ENCODE measurements at places on chromosomes 3 and 15.

GRCh38 chr3:133547432-133548041 lies 25.9 kb upstream of the CDV3 start:
- DNase-seq, result no peak

DNA sequence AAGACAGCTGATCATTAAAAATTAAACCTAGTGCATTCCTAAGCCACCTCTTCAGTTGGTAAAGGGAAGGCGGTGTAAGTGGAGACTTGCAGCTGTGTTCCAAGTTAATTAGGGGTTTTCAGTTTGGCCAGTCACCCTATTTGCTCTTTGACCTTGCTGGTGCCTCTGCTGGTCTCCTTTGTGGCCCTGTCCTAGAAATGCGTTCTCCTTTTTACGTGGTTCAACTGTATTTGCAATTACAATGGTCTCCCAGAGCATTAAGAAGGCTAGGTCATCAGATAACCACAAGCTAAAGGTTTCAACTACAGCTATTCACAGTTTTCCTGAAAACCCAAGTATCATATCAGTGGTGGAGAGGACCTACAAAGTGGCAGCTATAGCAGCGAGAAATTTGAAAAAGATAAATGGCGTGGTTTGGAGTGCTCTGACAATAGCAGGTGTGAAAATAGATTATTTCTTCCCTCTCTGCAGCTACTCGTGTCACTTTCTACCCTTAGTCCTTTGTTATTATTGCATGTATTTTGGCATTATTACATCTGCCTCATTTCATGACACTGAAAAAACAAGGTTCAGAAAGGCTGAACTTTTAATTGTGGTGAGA lies 203.5 kb upstream of the TBC1D5 start:
- no peak for DNase-seq

- no peak for DNase-seq
These were observed 230.8 kb downstream of the EBLN2 start for GRCh38 chr3:73292220-73292619.

DNA sequence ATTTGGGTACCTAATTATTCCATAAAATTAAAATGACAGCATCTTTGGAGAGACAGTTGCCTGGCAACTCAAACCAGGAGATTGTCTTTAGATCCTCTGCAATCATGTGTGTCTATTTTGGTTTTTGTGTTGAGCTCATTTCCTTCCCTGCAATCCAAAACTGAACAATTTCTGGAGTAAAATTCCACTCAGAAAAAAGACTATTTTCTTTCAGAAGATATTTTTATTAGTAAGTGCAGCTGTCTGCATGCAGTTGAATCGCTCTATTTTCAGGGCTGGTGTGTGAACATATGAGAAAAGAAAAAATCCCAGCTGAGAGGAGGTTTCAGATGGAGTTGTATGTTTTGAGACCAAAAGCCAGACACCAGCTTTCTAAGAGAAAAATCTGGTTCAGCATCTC lies 41.9 kb upstream of the DYNC1LI1 start:
- DNase-seq, result no peak

GRCh38 chr3:66037986-66038369 lies 740 bp downstream of the MAGI1 start:
- no peak for DNase-seq

- no peak for DNase-seq
These were observed 12.8 kb upstream of the MTMR10 start for GRCh38 chr15:31004220-31004733.

DNA sequence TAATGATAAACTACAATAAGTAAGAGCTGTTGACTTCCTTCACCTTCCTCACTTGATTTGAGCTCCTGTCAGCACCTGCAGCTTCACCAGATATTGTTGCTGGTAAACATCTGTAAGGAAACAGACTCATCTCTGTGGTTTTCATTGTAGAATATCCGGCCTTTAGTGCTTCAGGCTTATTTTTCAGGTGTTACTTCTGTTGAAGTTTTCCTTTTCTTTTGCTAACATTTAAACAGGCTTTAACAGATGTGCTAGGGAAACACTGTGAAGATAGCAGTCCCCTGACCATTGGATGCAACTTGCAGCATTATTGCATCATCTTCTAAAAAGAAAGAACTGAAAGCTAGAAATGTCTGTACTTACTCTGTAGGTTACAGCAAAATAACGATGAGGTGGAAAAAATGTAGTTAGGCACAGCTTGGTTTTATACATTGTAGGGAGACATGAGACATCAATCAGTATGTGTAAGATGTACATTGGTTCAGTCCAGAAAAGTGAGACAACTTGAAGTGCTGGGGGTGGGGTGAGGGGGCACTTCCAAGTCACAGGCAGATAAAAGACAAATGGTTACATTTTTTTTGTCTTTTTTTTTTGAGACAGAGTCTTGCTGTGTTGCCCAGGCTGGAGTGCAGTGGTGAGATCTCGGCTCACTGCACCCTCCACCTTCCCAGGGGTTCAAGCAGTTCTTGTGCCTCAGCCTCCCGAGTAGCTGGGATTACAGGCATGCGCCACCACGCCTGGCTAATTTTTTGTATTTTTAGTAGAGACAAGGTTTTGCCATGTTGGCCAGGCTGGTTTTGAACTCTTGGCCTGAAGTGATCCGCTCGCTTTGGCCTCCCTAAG lies 10.2 kb downstream of the EDEM1 start:
- no peak for DNase-seq

DNA sequence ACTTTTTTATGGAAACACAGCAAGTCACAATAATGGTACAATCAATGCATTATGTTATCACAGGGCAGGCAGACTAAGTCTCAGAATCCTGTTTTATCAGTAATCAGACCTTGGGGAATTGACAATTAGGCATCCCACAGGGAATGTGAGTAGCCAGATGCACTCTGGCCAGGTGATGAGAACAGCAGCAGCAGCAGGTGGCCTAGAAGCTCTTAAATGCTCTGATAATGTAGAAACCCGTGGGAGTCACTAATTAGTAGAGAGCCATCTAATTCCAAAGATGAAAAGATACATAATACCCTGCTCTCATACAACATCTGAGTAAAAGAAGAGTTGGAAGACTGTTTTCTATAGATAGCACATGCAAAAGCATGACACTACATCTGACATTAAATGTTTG lies 12.6 kb downstream of the CEP152 start:
- DNase-seq, result peak; percentile 87

DNA sequence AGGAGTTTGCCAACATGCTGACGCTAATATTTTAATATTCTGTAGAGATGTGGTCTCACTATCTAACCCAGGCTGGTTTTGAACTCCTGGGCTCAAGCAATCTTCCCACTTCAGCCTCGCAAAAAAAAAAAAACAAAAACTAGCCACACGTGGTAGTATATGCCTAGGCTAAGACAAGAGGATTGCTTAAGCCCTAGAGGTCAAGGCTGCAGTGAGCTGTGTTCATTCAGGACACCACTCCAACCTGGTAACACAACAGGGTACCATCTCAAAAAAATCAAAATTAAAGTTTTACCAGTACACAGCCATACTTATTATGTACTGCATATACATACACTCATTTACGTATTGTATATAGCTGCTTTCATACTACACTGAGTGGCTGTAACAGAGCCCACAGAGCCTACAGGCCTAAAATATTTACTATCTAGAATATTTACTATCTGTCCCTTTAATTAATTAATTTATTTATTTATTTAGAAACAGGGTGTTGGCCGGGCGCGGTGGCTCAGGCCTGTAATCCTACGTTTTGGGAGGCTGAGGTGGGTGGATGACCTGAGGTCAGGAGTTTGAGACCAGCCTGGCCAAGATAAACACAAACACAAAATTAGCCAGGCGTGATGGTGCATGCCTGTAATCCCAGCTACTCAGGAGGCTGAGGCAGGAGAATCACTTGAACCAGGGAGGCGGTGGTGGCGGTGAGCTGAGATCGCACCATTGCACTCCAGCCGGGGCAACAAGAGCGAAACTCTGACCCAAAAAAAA lies 23.2 kb downstream of the SMARCC1 start:
- no peak for DNase-seq

DNA sequence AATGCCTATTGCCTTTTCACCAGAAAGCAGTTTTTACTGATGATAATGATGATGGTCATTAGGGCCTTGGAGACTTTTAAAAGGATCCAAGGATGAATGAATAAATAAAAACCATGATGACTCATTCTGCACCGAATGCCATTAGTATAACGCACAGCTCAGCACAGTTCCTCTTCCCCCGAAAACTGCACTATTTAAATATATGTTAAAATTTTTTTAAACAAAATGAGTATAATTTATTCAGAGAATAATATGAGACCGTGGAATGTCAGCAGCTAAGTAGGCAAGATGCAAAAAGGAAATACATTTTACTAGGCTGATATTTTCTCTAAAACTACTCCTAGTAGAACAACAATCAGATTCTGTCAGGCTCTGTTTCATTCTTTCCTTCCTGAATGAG lies 83.4 kb upstream of the NANOGP8 start:
- DNase-seq, result no peak

DNA sequence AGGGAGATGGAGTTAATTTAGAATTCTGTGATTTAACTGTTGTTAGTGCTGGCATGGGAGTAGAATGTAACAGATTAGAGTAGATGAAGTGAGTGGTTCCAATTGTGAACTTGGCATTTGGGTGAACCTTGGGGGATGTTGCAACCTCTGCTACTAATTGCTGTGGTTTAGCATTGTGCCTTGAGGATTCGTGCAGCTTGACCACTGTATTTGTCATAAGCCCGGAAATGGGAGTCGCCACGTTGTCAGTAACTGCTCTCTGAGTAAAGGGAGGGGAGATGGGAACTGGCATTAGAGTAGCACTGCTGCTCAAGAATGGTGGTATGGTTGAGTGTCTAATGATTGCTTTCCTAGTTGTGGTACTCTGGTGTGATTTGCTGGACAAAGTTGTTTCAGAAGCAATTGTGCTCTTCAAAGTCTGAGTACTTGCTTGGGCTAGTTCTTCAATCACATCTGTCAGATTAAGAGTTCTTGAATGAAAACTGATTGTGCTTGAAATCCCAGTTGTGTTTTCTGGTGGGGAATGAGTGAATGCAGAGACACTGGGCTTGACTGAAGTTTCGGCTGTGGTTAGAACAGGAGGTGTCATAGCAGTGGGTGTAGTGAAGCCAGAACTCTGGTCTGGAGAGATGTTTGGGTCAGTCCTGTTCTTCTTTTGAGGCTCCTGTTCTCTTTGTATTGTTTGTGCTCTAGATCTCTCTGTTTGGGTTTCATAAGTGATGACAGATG lies 15.4 kb downstream of the IGSF10 start:
- no peak for DNase-seq

DNA sequence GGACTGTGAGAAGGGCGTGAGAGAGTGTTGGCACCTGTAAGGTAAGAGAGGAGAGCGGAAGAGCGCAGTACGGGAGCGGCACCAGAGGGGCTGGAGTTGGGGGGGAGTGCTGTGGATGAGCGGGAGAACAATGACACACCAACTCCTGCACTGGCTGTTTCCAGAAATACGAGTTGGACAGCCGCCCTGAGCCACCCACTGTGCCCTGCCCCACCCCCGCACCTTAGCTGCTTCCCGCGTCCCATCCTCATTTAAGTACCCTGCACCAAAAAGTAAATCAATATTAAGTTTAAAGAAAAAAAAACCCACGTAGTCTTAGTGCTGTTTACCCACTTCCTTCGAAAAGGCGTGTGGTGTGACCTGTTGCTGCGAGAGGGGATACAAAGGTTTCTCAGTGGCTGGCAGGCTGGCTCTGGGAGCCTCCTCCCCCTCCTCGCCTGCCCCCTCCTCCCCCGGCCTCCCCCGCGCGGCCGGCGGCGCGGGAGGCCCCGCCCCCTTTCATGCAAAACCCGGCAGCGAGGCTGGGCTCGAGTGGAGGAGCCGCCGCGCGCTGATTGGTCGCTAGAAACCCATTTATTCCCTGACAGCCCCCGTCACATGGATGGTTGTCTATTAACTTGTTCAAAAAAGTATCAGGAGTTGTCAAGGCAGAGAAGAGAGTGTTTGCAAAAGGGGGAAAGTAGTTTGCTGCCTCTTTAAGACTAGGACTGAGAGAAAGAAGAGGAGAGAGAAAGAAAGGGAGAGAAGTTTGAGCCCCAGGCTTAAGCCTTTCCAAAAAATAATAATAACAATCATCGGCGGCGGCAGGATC lies at the start of gene SOX2:
Gene SOX2 (plus strand): TSS at position 601 of the 811 bp plus-strand sequence. CDS start 436 bp downstream, outside the sequence.
- DNase-seq, result peak; percentile 96

- no peak for DNase-seq
These were observed 644 bp downstream of the ZNF609 start for GRCh38 chr15:64460724-64461720.

DNA sequence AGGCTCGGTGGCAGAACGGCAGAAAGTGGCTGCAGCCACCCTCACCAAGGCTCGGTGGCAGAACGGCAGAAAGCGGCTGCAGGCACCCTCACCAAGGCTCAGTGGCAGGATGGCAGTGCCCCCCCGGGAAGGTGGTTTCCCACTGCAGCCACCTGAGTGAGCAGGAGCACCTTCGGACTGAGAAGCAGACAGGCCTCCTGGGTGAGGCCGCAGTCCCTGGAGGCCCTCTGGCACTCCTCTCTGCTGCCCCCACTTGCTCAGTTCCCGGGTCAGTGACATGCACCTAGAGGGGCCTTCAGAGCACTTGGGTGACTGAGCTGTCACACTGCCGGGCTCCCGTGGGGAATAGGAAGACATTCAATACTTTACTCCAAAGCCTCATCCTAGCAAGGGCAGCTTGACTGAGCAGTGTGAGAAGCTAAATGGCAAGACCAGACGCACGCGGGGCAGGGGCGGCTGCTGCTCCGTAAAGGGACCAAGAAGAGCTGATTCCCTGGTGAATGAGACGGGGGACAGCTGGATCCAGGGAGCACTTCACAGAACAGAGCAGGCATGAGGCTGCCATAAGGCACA lies 62.7 kb downstream of the PCSK6 start:
- DNase-seq, result no peak

DNA sequence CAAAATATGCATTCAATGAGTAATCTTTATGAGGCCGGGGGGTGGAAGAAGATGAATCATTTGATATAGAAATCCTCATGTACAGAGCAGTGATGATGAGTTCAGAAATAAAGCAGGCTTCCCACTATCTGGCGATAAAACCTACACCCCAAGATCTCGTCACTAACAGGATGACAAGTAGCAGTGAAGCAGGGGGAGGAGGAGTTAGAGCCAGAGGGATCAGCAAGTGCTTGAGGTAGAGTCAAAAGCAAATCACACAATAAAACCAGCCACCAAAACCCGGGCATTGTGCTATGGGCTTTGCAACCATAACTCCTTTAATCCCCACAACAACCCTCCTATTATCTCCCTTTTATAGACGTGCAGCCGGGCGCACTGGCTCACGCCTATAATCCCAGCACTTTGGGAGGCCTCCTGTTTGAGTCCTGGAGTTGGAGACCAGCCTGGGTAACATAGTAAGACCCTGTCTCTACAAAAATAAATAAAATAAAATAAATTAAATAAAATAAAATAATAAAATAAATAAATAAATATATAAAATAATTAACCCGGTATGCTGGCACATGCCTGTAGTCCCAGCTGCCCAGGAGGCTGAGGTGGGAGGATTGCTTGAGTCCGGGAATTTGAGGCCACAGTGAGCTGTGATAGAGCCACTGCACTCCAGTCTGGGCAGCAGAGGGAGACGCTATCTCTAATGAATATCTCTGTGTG lies 53.0 kb downstream of the STARD5 start:
- DNase-seq, result no peak

- DNase-seq, result no peak
These were observed 426.0 kb downstream of the GABRG3 start for GRCh38 chr15:27396996-27397395.
